SW480 (cell line): ENCODE measurements at places on chromosomes 1 and 21.

GRCh38 chr1:160534823-160535605, 12.0 kb upstream of the SLAMF6 start:
- no peak for DNase-seq

GRCh38 chr1:162292422-162292849, 84.2 kb downstream of the SPATA46 start:
- no peak for DNase-seq

- no peak for DNase-seq
Measured at GRCh38 chr1:32073299-32074229, 825 bp downstream of the TMEM39B start.

DNA sequence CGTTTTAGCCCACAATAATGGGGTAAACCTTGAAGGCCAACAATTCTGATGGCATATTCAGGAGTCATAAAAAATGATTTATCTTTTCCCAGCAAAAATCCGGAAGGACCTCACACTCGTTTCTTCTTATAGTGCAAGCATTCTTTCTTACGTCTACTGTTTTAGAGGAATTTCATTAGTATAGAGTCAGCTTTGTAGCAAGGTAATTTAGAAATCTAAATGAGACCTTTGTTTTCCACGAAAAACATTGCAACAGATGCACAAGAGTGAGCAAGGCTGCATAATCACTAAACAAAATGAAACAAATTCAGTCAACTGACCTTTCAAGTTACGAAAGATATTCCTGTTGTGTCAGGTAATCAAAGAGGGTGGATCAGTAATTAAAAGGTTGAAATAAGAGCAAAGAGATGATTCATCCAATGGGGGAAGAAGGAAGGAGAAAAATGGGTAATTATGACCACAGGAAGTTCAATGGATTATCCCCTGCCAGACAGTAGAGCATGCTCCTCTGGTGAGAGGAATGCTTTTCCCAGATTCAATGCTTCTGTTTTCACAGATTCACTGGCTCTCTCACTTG, 560 bp upstream of the CSDE1 start:
- DNase-seq: peak; percentile 62

- DNase-seq: no peak
Measured at GRCh38 chr1:62433861-62434617, 2.8 kb upstream of the USP1 start.

DNA sequence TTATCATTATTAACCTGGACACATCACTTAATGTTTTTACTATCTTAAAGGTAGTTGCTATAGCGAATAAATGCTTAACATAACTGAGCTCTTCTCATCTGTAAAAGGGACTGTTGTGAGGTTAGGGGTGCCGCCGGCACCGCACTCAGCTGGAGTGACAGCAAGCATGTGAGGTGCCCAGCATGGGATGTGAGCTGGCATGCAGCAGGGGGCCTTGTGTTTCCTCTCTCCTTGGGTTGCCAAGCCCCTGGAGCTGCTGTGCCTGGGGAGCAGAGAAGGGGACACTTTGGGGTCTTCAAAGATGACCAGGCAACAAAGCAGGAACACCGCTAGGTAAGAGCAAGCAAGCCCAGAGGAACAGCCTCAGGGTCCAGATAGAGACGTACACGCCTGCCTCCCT, 2.1 kb upstream of the ZC3H12A start:
- no peak for DNase-seq
